ENCODE measurements at places on chromosomes 16 and 17. TPM values are rescaled to one million over a fixed set of nuclear protein-coding genes. Genes with fewer than 3 reads are reported as not detected.

The ZNHIT3 gene
- total RNA-seq, result 44.6 TPM

The PPP1R27 gene
- total RNA-seq, result not detected

The CEP295NL gene
- total RNA-seq, result 1.4 TPM

The TMEM92 gene
- total RNA-seq, result not detected
